ENCODE measurements at places on chromosomes 3 and 15. TPM values are rescaled to one million over a fixed set of nuclear protein-coding genes. Genes with fewer than 3 reads are reported as not detected.

The PLSCR5 gene
- total RNA-seq = not detected

The GOLGA6L10 gene
- total RNA-seq = 5.0 TPM

The TTC14 gene
- total RNA-seq = 114 TPM

The SGO1 gene
- total RNA-seq = 6.6 TPM

The MAP1A gene
- 26.2 TPM for total RNA-seq

The FMN1 gene
- 67.1 TPM for total RNA-seq

The TTLL3 gene
- 115 TPM for total RNA-seq

The PPARG gene
- total RNA-seq = 5.5 TPM

The MCF2L2 gene
- 21.3 TPM for total RNA-seq

The ZNF639 gene
- 86.6 TPM for total RNA-seq

The LINGO1 gene
- 35.2 TPM for total RNA-seq

The CLRN1 gene
- 12.0 TPM for total RNA-seq

The IL17RB gene
- 8.7 TPM for total RNA-seq
